ENCODE measurements at places on chromosomes 3 and 15.

GRCh38 chr3:101377796-101378195 lies 57.4 kb upstream of the IMPG2 start:
- DNase-seq, result no peak

DNA sequence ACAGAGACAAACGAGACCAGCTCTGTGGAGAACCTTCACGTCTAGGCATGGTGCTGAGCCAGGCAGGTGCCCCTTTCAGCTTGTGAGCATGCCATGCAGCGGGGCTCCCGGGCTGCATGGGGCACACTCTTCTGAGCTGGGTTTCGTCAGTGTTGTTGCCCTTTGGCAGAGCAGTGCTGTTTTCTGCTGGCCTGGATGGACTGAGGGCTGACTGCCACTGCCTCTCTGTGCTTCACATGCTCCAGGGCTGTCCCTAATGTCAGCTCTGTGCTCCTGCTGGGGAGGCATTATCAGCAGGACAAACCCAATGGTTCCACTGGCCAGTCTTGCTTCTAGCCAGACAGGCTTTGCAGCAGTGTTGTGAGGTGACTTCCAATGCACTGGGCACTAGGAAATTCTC lies 9.5 kb downstream of the GASK1A start:
- DNase-seq, result no peak

DNA sequence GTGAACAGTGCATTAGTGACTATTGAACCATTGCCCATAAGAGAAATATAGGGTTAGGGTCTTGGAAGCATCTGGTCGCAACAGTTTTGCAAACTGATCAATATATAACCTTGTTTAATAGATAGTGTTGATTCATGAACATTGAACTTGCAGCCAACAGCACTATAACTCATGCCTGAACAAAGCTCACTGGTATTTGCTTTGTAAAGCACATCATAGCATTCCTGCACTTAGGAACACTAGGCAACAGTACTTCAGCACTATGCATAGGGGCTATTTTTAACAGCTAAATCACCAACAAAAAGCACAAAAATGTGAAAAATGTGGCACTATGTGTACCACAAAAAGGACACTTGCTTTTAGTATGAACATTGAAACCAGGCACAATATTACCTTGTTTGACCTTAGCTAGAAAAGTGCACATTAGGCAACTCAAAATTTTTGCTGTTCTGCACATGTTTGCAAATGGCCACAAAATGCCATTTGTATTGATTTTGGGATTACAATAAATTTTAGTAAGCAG lies 68.0 kb downstream of the OXNAD1 start:
- DNase-seq, result no peak

DNA sequence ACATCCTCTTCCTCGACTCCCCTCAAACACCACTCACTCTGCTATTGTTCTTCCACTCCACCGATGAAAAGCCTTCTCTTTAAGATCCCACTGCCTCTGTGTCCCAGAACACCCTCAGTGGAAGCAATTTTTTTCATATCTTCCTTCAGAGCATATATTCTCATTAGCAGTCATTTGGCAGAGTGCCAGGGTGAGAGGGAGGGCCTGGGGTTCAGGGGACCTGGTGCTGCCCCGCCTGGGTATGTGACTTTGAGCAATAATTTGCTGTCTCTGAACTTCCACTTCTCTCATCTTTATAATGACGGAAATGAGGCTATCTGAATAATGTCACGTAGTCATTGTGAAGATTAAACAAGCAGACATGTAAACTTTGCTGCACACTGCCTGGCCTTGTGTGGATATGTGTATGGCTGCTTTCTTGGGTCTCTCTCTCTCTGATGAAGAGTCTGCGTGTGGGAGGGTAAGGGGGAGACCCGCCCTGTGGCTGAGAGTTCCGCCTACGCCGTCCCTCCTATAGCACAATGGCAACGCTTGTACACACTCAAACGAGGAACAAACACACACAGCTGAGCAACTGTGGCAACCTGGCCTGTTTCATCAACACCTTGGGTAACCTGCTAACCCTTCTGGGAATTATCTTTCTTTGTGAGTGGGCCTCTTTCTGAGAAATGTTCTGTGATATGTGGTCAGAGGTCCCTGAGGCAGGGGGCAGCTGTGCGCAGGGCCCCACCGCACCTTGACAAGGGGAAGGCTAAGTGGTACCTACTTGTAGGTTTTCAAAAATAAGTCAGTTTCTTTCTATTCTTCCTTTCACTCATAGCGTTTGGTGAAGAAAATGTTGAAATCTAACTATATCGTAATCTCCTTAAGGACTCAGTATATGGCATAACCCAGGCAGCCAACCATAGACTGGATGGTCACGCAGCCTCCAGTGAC lies 369.8 kb downstream of the SV2B start:
- no peak for DNase-seq

- no peak for DNase-seq
Measured at GRCh38 chr3:51845129-51845528, 16.3 kb upstream of the IQCF2 start.

GRCh38 chr3:118868051-118868450 lies 166.6 kb downstream of the IGSF11 start:
- no peak for DNase-seq

- no peak for DNase-seq
Measured at GRCh38 chr3:194339840-194340239, 11.3 kb downstream of the CPN2 start.
